ENCODE measurements at places on chromosomes 4 and X. TPM values are rescaled to one million over a fixed set of nuclear protein-coding genes. Genes with fewer than 3 reads are reported as not detected.
A peak's percentile ranks its signal among the peaks of the same experiment; 100 is the strongest.

PPARGC1A gene
- total RNA-seq: 53.6 TPM

- DNase-seq: peak; percentile 80
Measured at GRCh38 chr4:88818631-88819470, 121.2 kb upstream of the NAP1L5 start.

DNA sequence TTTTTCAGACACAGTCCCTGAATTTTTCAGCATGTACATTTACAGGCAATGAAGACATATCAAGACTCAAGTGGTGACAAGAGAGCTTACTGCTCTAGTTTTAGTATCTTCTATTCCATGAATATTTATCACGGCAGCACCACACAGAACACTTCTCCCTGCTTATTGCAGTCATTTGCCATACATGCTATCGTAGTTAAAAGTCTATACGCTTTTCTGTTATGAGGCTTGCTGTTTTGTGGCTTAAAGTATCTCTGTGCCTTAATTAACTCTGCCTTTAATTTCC lies 65.4 kb upstream of the GK2 start:
- no peak for DNase-seq

GRCh38 chr4:87947381-87948160 lies 27.9 kb upstream of the SPP1 start:
- DNase-seq: no peak

EPGN gene
- total RNA-seq: not detected

GRCh38 chrX:23228950-23229448 lies 105.7 kb upstream of the PTCHD1 start:
- no peak for DNase-seq

DNA sequence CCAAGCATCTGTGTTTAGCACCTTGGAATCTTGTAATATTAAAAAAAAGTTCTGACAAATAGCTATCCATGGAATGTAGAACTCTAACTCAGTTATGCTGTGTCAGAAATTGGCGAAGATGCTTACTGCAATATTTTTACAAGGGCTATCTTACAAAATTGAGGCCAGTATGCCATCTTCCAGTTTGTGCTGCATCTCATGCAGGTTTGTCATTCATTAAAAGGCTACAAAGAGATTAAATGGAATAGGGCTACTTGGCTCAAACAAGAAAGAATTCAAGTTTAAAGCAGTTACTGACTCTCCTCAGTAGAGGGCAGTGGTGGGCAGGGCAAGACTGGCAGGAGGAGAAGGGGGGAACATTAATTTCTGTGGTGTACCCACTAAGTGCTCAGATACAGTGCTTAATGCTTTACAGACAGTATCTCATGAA lies 66.5 kb downstream of the SHROOM4 start:
- no peak for DNase-seq

DNA sequence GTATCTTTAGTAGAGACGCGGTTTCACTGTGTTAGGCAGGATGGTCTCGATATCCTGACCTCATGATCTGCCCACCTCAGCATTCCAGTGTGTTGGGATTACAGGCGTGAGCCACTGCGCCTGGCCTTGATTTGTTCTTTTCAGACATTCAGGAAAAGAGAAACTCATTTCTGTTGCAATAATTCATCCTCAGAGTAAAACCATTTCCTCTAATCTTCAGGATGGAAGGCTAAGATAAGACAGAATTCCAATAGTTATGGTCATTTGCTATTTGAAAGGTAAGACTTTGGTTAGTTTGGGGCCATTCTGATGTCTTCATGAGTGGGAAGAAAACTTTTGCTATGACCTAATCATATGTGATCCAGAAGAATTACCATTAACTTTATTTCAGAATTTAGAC lies 83.0 kb downstream of the LRP2BP start:
- DNase-seq: no peak

GRCh38 chrX:104662694-104663093 lies 96.7 kb downstream of the IL1RAPL2 start:
- no peak for DNase-seq

DNA sequence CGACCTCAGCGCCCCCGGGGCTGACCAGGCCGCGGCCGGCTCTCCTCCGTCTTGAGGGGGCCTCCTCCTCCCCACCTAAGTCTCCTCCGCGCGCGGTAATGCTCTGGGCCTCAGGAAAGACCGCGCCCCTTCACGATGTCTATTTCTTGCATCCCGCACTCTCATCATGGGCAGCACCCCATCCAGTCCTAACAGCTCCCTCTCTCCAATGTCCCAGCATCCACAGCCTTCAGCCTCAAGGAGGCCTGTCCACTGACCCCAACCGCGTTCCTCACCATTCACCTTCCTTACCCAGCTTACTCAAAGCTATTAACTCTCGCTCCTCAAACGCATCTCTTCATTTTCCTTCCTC lies 77.5 kb downstream of the MAGED4 start:
- DNase-seq: no peak

- no peak for DNase-seq
Measured at GRCh38 chr4:30380404-30380998, 339.7 kb upstream of the PCDH7 start.

BMPR1B gene
- total RNA-seq: not detected

GRCh38 chr4:138982754-138983153 lies 32.8 kb upstream of the NOCT start:
- no peak for DNase-seq

PDZD4 gene
- total RNA-seq: 8.3 TPM

FRG2 gene
- total RNA-seq: not detected

GRCh38 chr4:107449611-107450369 lies 270.2 kb downstream of the PAPSS1 start:
- DNase-seq: no peak

SHROOM2 gene
- 2.8 TPM for total RNA-seq

- no peak for DNase-seq
Measured at GRCh38 chr4:70688795-70689231, 481 bp downstream of the UTP3 start.

DNA sequence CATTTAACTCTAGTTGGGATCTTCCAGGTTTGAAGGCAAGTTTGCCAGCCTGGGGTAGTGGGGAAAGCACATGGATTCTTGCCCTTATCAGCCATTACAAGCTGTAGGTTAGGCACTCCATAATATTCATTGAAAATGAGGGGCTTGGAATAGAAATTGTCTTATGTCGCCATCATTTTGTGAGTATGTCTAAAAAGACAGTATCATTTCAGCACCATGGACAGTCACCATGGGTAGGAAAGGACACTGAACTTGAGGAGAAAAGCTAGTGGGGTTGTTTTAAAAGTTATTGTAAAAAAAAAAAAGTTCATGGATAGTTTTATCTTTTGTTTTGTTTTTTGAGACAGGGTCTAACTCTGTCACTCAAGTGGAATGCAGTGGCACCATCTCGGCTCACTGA lies 356.1 kb downstream of the HNRNPD start:
- DNase-seq: no peak

TSPAN7 gene
- total RNA-seq: 74.8 TPM

- no peak for DNase-seq
Measured at GRCh38 chr4:76984788-76985211, 35.2 kb downstream of the SEPTIN11 start.

- DNase-seq: no peak
Measured at GRCh38 chr4:123343400-123344041, 53.1 kb upstream of the SPRY1 start.

DNA sequence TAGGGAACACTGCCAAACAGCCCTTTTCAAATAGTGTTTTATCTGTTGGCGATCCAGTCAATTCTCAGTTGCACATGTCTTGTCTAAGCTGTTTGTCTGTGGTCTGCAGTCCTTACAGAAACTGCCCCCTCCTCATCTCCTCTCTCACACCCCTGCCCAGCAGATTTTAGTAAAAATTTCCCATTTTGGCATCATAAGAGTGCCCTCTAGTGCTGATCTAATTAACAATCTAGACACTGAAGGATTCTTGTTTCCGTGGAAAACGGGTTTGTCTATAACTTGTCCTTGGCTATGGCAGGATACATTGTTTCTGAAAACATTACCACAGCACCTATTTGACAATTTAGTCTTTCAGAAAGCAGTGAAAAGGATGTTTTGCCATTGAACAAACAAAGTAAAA lies 227.2 kb upstream of the MBNL3 start:
- DNase-seq: no peak

- DNase-seq: no peak
Measured at GRCh38 chr4:122481766-122482405, 25.4 kb upstream of the IL2 start.

DNA sequence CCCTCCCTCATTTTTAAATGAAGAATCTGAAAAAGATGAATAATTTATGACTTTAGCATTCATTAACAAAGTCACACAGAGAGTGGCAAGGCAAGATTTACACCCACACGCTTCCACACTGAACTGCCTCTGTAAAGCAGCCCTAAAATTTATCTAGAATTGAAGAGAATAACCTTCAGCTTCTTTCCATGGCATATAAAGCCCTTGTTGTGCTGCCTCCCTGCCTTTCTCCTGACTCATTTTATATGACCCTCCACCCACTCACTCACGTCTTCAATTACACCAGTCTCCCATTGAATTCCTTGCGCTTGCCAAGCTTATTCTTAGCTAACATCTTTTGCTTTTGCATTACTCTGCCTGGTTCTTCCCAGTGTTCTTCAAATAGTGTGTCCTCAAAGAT lies 2649.3 kb downstream of the PCDH7 start:
- DNase-seq: no peak

GRCh38 chr4:58063404-58064160 lies 953.4 kb upstream of the IGFBP7 start:
- DNase-seq: no peak

DNA sequence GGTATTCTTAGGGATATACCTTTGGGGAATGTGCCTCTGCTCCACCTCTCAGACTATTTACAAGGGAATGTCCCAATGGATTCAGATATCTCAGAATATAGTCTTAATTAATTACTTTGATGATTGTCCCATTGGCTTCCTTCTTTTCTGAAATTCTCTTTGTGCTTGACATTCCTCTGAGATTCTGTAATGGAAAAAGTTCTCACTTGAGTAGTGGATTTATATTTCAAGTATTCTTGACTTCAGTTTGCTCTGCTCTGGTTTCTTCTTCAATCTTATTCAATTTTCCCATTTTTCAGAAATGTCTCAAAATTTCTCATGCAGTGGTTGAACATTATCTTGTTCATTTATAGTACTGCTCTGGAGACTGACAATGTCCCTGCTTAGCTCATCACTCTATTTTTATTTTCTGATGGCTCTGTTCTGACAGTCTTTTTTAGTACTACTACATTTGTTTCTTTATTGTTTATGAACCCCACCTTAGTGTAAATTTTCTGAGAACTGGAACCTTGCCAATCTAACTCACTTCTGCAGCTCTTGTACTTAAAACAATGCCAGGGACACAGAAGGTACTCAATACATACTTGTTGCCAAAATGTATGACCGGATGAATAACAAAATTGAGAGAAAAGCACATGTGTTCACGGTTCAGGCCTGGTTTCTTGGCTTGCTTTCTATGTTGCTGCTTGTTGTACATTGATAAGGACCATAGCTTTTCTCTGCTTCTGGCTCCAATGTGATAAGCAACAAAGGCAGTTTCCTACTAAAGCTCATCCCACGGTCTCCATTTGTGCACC lies 471.7 kb downstream of the GASK1B start:
- DNase-seq: no peak

GRCh38 chrX:136819031-136819703 lies 38.4 kb upstream of the ARHGEF6 start:
- DNase-seq: no peak

MAGEB1 gene
- not detected for total RNA-seq

MAGEA2B gene
- total RNA-seq: not detected

CT45A10 gene
- not detected for total RNA-seq

- peak; percentile 87 for DNase-seq
Measured at GRCh38 chr4:663438-664428, 10.3 kb downstream of the ATP5ME start.

DNA sequence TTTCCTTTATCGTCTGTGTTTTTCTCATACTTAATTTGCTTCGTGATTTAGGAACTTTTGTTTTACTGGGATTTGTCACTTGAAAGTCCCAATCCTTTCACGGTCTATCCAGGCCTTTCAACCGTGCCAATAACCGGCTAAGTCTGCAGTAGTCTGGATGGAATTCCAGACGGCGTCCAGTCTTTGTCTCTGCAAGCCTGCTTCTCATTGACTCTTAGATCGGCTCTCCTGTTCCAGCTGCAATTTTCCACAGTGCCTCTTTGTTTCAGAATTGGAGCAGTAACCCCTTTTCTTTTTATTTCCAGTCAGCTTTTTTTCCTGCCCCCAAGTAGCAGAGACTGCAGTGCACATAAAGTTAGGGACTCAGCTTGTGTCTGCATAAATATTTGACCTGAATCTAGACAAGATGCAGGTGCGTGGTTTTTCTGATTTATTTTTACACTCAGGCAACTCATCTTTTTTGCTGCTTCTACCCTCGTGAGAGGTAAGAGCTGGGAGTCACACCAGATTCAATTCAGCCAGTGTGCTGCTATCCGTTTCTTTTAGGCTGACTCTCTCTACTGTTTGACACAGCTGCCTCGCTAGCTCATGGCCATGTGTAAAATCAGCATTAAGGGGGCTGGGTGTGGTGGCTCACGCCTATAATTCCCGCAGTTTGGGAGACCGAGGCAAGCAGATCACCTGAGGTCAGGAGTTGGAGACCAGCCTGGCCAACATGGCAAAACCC lies 37.4 kb upstream of the DHRSX start:
- DNase-seq: no peak

DNA sequence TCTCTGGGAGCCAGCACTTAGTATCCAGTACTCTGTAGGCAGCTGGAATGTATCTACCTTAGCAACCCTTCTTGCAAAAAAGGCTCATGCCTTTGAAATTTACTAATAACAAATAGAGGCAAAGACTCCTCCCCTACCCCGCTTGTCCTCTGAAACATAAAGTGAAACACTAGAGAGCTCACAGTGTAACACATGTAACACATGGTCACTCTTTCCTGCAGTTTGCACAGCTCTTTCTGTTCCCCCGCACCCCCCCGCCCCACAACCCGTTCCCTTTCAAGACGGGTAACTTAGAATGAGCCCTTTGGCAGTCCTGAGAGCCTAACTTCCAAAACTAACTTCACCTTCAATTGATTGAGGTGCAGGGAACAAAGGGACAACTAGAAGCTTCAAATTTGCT lies 6.0 kb upstream of the BCORL1 start:
- no peak for DNase-seq

- peak; percentile 2 for DNase-seq
Measured at GRCh38 chrX:68831405-68832100, 2.7 kb downstream of the EFNB1 start.

All from Peyer's patch (tissue), 4 donors.